ENCODE measurements at places on chromosomes 1 and 21.

DNA sequence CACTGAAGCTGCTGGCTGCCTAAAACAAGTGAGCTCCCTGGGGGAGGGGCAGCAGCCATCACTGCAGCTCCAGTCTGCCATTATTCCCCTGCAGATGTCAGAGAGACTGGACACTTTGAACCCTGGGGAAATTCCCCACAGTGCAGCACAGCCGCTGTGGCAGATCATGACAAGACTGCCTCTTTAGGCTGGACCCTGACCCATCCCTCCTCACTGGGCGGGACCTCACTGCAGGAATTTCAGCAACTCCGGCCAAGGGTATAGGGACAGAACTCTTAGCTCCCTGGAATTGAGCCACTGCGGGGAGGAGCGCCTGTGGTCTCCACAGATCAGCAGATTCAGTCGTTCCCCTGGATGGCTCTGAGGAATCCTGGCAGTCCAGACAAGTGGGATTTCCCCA, 964.6 kb downstream of the BRINP3 start:
- no peak for DNase-seq

- DNase-seq: no peak
These were observed 68.3 kb downstream of the DHRS3 start for GRCh38 chr1:12549460-12550349.

- DNase-seq: no peak
These were observed 70.0 kb upstream of the KIAA0040 start for GRCh38 chr1:175262621-175263020.

DNA sequence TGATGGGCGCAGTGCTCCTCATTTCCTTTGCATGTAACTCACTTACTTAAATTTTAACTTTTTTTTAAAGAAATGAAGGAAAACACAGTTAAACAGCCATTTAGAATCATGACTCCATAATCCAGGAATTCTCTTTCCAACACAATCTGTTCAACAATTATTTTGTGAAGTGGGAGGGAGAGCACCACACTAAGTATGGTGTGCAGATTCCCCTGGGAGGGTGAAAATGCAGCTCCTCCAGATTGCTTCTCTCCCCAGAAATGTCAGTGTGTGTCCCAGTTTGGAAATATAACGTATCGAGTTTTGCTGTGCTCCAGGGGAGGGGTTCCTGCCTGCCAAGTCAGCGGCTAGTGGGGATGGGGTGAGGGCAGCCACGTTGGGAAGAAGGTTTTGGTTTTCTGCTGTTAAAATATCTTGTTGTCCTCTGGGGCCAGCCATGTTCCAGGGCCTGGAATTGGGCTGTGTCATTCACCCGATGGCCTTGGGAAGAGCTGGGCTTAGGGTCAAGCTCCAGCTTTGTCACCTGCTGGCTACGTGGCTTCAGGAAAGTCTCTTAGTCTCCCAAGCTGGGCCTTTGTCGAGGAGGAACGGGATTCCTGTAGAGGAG, 17.3 kb upstream of the DISP3 start:
- no peak for DNase-seq

- no peak for DNase-seq
These were observed 30.5 kb upstream of the NRIP1 start for GRCh38 chr21:15095326-15095725.

DNA sequence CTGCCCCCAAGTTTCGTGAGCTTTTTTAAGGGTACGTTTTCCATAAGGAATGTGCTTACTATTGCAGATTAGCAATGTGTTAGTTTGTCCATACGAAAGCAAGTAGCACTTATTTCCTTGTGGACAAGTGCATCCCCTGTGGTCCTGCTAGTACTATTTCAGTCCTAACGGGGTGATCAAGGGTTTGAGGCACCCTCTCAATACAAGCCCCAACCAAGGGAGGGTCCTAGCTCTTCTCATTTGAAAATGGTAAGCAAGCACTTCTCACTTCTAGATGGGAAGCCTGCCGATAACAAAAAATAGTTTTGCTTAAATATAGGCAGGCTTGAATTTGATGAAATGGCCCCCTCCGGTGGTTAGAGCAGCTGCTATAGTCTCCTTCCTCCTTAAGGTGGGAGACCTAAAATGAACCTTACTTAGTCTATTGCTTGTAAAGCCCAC, 64.0 kb upstream of the HMCN1 start:
- peak; percentile 48 for DNase-seq

DNA sequence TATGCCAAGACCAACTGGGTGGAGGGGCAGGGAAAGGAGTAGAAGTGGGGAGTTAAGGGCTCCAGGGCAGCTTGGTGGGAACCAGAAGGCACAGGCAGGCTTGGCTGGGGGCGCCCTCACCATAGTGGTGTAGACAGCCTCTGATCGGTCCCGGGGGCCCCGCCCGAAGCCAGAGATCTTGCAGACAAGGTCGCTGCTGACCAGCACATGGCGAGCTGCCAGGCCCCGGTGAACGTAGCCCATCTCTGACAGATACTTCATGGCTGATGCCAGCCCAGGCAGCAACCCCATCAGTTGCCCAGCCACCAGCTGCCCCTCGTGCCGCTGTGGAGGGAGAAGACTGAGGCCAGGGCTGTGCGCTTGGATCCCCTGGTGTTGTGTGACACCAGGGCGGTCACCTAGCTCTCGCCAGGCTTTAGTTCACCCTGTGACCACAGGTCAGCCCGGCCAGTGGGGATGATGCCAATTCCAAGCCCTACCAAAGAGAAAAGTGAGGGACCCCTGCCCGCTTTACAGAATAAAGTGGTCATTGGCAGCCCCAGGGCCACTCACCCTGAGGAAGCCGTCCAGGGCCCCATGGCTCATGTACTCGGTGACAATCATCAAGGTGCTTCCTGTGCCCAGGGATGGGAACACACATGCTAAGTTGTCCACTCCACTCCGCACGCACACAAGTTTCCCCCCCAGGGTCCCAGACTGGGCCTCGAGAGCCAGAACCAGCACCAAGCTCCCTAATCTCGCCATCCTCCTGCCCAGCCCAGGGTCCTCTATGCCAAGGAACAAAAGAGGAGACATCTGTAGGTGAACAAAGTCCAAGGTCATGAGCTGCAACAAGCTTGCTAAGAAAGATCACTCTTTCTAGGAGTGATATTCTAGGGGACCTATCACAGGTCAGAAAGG, 28.2 kb downstream of the CDCA8 start:
- DNase-seq: no peak

DNA sequence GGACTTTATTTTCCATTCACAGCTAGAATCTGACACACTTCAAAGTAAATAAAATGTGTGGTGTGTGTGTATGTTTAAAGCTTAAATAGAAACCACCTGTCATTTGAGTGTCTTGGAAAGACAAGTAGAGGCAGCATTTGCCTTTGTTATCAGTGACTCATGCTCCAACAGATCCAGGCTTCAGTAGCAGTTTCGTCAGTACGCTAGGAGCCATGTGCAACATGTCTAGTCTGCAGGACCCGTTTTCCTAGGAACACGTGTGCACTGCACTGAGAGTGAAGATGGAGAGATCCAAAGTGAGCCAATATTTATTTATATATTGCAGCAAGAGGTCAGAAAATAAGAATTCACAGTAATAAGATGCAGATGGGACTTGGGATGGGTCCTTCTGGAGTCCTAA, 41.8 kb downstream of the SGIP1 start:
- no peak for DNase-seq

- no peak for DNase-seq
These were observed 80.5 kb downstream of the RERE start for GRCh38 chr1:8736927-8737326.

DNA sequence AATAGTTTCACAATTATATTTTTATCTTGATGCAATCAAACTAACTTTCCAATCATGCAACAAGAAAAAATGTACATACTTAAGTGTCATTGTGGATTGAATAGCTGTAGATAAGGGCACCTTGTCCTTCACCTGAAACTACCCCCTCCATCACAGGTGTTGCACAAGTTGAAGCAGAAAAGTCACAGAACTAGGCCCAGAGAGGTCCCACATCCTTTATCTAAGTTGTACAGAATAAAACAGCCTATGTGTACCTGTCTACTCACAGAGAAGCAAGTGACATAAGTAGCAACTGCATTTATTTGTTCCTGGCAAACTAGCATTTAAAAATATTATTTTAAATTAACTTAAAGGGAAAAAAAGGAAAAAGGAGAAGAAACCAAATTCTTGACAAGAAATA, 256.8 kb downstream of the FAF1 start:
- DNase-seq: no peak

DNA sequence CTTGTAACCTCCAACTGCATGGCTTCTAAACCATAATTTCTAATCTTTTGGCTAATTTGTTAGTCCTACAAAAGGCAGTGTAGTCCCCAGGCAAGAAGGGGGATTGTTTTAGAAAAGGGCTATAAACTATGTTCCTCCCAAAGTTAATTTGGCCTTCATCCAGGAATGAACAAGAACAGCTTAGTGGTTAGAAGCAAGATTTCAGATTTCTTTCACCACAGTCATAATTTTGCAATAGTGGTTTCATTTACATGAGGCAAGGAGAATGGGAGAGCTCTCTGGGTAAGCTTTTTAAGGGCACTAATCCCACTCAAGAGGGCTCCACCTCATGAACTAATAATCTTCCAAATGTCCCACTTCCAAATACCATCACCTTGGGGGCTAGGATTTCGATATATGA, 1353.9 kb downstream of the NCAM2 start:
- DNase-seq: no peak

- no peak for DNase-seq
These were observed 1102.8 kb downstream of the BRINP3 start for GRCh38 chr1:189374816-189375215.

- DNase-seq: no peak
These were observed 5.4 kb downstream of the TMEM59 start for GRCh38 chr1:54047384-54048305.

DNA sequence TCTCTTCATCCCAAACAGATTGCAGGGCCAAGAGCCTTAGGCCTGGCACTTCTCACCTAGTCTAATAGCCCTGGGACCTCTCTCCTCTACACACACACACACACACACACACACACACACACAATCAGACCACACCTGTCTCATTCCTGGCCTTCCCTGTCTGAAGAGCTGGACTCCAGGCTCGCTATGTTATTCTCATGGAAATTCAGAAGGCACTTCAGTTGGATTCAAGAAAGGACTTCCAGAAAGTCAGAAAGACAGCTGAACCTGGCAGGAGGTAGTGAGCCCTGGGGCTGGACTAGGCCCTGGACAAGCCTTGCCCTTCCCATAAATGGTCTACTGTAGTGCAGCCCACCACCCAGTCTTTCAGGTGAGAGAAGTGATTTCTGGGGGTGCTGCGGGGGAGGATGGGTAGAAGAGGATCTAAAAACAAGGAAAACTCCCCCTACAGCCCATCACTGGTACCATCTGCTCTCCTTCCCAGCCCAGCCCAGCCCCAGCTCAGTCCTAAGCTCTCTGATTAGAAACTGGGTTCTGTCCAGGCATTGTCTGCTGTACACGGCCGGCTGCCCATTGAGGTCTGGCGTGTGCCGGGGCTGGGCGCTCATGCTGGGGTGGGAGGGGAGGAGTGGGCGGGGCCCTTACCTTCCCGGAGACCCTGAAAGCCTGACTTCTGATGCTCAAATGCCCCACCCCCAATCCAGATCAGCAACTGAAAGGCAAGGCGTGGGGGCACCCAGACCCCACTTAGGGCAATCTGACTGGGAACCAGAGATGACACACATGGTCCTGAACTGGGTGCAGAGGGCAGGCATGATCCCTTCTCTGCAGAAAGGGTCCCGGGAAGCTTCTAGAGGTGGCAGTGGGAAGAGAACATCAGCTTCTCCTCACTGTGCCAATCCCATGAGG, 2.5 kb downstream of the KIF21B start:
- DNase-seq: peak; percentile 69

DNA sequence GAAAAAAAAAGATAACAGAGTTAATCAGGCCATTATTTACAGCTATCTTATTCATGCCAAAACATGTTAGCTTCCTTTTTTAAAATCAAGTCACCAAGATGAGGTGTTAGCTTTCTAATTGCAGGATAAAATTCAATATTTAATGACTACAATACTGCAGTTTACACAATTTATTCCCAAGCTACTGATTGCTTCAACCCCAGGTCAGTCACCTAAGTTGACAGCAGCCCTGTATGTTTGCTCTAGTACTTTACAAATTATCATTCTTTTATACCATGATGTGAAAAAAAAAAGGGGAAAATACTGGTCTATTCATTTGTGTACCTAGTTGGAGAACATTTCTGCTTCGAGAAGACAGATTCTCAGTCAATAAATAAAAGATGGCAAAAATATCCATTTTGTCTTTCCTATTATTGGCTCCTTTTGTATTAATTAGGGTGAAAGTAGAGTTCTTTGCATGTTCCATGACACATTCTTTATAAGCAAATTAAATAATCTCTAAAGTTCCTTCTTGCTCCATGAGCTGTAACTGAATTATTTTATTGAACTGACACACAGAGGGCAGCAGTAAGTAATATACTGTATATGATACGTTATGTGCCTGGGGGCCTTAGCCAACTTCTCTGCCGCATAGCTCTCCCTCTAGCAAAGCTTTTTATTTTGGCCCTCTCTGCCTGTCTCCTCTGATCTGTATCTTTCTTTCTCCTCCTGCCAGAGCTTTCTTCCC, 48.0 kb downstream of the DIPK1A start:
- no peak for DNase-seq

DNA sequence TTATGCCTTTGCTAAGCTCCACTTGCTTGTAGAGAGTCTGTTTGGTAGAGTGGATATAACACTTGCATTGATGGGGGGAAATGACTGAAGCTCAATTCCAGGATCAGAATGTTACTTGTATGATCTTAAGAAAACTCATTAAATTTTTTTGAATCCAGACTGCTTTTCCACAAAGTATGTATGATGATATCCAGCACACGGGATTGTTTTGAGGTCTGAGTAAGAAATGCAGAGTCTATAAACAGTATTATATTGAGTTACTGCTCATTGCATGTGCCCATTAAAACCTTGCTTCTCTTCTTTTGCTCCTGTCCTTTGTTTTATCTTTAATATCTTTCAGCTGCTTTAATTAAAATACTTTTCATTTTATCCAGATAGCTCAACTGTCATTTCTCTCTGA, 570.4 kb upstream of the ZRANB2 start:
- no peak for DNase-seq

GRCh38 chr1:245311887-245312536, 157.2 kb downstream of the KIF26B start:
- DNase-seq: no peak

Measured in stimulated activated CD8-positive, alpha-beta memory T cell treated with anti-CD3 and anti-CD28 coated beads, Interleukin-4, amount 100 ng/mL, for 48 hours (primary cell).